CD4-positive, alpha-beta T cell treated with Interleukin-4 for 4 hours (primary cell): ENCODE measurements at places on chromosomes 12 and 14.

GRCh38 chr12:79614730-79615129 lies 76.0 kb downstream of the PAWR start:
- no peak for DNase-seq

DNA sequence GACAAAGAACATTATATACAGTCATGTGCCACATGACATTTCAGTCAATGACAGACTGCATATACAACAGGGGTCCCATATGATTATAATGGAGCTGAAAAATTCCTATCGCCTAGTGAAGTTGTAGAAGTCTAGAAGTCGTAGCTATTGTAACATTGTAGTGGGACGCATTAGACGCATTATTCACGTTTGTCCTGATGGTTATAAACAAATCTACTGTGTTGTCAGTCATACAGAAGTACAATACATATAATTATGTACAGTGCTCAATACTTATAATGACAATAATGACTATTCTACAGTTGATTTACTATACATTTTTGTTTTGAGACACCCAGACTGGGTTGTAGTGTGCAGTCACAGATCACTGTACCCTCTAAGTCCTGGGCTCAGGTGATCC lies 64.1 kb upstream of the AP4S1 start:
- no peak for DNase-seq

DNA sequence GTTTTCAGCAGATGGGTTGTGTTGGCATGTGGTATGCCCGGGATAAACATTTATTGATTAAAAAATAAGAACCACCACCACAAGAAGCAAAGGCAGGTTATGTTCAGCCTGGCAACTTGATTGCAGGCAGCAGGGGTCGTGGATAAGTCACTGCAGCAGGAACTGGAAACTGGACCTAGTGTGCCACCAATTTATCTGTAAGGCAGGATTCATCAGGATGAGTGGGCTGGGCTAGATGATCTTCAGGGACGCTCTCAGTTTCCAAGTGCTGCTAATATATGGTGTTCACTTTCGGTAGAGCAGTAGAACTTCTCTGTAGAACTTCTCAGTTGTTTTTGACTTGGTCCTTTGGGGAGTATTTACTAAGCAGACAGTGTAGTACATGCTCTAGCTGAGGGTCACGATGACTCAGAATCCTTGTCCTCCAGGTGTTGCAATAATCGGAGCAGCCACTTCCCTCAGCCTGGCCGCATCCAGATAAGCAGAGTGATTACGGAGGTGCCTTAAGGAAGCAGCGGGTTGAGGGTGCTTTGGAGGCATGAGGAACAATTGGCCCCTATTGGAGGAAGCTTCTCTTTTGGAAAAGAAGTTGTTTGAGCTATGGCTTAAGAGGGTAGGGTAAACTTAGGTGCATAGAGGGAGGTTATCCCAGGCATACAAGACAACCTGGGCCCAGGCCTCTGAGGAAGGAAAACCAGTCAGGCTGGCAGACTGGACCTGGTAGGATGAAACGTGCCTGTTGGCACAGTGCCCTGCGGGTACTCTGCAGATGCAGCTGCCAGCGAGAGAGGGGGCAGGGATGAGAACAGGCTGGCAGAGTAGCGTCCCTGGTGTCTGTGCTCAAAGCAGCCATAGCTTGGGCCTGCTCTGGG lies 104.0 kb downstream of the GPR135 start:
- no peak for DNase-seq

GRCh38 chr14:75258079-75258802 lies 20.4 kb upstream of the FOS start:
- DNase-seq = no peak

DNA sequence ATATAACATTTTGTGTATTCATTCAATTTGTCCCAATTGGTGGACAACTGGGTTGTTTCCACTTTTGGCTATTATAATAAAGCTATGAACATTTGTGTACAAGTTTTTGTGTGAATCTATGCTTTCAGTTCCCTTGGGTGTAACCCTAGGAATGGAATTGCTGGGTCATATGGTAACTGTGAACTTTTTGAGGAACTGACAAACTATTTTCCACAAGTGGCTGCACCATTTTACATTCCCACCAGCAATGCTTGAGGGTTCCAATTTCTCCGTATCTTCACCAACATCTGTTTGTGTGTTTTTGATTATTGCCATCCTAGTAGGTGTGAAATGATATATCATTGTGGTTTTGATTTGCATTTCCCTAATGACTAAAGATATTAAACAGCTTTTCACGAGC lies 13.0 kb downstream of the LPCAT3 start:
- DNase-seq = no peak

- no peak for DNase-seq
Measured at GRCh38 chr12:9848899-9849298, 20.3 kb downstream of the CLEC2B start.
